Neural progenitor cell (in vitro differentiated cells): ENCODE measurements at places on chromosomes 7 and 10. TPM values are rescaled to one million over a fixed set of nuclear protein-coding genes. Genes with fewer than 3 reads are reported as not detected.

DNA sequence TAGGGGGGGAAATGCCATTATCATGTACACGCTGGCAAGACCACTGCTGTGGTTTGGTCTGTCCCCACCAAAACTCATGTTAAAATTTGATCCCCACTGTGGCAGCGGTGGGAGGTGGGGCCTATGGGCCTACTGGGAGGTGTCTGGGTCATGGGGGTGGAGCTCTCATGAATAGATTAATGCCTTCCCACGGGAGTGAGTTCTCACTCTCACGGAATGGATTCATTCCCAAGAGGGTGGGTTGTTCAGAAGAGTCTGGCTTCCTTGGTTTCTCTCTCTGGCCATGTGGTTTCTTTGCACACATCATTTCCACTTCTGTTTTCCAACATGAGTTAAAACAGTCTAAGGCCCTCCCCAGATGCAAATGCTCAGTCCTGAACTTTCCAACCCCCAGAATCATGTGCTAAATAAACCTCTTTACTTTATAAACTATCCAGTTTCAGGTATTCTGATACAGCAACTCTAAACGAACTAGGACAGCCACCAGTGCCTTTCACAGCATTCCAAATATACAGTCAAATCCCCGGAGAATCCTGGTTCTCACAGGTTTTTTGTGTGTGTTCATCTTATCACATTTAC is 44.3 kb downstream of the SMURF1 start:
- H3K36me3 ChIP-seq: no peaks in the 10 kb centered on the region
- no peak overlapping the region for H3K27ac ChIP-seq
- H3K27me3 ChIP-seq: no peaks in the 10 kb centered on the region
- no peak for DNase-seq
- no peak overlapping the region for H3K4me3 ChIP-seq

GRCh38 chr7:3591944-3592343 is 290.9 kb downstream of the SDK1 start:
- H3K4me1 ChIP-seq: peaks cover 28% of the 10 kb centered on the region
- H3K4me3 ChIP-seq: no peak overlapping the region
- no peaks in the 10 kb centered on the region for H3K36me3 ChIP-seq
- DNase-seq: peak; percentile 40

Gene VKORC1L1
- total RNA-seq: 14.2 and 16.0 TPM in 2 replicates

DNA sequence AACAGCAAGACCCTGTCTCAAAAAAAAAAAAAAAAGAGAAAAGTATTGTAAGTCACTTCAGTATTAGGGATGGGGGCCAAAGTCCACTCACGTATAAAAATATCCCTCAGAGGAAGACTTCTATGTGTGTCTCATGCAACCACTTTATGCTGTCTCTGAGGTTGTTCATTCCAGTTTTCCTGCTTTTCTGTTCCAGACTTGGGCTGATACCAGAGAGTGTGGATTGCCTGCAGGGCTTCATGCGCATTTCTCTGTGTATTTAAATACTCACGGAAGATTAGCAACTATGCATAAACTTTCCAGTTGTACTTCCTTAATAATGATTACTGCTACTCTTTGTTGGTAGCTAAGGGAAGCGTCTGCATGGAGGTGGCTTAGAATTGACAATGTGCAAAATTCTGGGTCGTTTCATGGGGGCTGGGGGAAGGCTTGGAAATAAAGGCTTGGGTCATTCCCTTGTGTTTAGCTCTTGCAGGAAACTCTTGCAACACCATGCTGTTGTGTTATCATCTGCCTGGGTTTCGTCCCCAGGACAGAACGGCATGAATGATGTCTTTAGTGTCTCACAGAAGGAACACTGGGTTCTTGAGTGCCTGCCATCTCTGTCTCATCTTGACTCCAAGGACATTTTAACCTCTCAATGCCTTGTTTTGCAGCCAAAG is 54.1 kb downstream of the KIAA1217 start:
- no peaks in the 10 kb centered on the region for H3K36me3 ChIP-seq
- no peak overlapping the region for H3K4me3 ChIP-seq
- H3K27me3 ChIP-seq: no peaks in the 10 kb centered on the region
- no peak for DNase-seq
- H3K27ac ChIP-seq: no peak overlapping the region

Gene ACHE
- 0.90 TPM in 1 of 2 replicates, not detected in the other for total RNA-seq

DNA sequence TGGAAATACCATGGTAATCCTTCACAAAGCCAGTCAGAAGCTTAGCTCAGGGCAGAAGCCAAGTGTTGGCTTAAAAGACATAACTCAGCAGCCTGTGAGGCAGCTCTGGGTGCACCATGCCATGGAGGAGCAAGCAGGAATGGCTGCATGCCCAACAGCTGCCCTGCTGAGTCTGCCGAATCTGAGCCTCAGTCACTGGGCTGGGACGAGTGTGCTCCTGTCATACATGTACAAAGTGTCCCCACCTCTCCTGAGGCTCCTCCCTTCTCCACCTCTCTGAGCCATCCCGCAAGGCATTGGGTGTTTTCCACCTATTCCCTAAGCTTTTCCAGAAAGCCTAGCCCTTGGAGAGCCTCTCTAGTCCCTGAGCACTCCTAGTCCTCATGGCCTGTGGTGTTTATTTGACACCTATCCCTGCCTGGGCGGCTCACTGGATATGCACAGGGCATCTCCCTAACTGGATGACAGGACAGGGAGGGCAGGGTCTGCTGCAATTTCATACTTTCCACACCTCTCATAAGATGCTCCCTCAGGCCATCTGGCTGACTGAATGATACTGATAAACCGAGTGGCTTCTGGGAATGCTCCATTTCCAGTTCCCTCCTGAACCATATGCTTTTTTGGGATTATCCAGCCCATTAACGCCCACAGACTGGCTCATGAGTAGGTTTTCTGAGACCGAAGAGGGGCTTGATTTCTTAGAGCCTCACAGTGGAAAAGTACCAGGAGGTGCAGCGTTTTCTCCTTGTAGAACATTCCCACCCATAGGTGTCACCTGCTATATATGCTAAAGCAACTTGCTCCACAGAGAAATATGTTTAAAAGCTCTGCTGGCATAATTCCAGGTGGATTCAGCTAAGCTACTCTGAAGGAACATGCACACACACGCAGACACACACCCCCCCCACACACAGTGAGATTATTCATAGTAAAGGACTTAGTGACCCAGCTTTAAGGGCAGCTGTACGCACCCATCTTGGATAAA is 199.3 kb downstream of the SNX10 start:
- H3K27me3 ChIP-seq: no peaks in the 10 kb centered on the region
- peaks cover 13% of the 10 kb centered on the region for H3K4me1 ChIP-seq
- DNase-seq: peak; percentile 9
- no peak overlapping the region for H3K27ac ChIP-seq
- no peak overlapping the region for H3K4me3 ChIP-seq

Gene SPDYE11
- total RNA-seq: not detected in 2 replicates

GRCh38 chr7:77537136-77537777 is at the start of gene PTPN12:
Gene PTPN12, plus strand, starts transcription at chr7:77537295. Its CDS starts 252 bp downstream, at chr7:77537547.
- H3K27ac ChIP-seq: peak within 1 kb of the TSS; percentile 96
- peaks cover 7% of the 10 kb centered on the region for H3K4me1 ChIP-seq
- H3K27me3 ChIP-seq: no peaks in the 10 kb centered on the region

GRCh38 chr10:78053211-78053868 is 19.7 kb downstream of the RPS24 start:
- H3K36me3 ChIP-seq: no peaks in the 10 kb centered on the region
- H3K4me3 ChIP-seq: no peak overlapping the region
- no peak for DNase-seq
- H3K27me3 ChIP-seq: no peaks in the 10 kb centered on the region
- H3K4me1 ChIP-seq: no peaks in the 10 kb centered on the region

Gene NUTM2E
- 0.07 and 0.09 TPM in 2 replicates for total RNA-seq

GRCh38 chr7:79420464-79420863 is 33.0 kb downstream of the MAGI2 start:
- no peaks in the 10 kb centered on the region for H3K27me3 ChIP-seq
- H3K4me3 ChIP-seq: no peak overlapping the region
- no peaks in the 10 kb centered on the region for H3K36me3 ChIP-seq
- H3K4me1 ChIP-seq: no peaks in the 10 kb centered on the region
- DNase-seq: no peak
- no peak overlapping the region for H3K27ac ChIP-seq

DNA sequence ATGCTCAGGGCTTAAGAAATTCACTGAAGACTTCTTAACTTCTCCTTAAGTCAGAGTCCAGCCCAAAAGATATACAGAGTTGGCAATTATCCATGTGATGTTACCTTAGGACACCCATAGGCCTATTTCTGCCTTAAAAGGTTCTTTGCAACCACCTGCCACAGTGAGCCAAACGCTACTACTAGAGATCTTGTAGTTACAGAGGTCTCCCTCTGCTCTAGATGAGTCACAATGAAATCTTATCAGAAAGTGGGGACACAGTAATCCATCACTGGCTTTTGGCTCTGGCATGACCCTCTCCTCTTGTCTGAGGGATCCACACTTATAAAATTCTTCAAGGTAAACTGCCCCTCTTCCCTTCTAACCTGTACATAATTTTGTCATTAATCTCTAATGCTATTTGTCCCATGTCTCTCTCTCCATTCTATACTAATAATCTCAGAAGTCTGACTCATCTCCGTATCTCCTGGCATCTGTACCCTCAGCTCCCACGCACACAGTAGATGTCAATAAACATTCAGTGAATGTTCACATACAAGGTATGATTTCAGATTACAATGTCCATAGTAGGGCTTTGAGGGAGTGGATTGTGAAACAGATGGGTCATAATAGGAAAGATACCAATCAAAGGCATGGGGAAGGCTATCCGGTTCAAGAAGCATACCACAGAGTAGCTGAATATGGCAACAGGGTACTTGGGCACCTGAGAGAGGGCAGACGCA is 112.1 kb downstream of the SGMS1 start:
- DNase-seq: no peak
- peaks cover 35% of the 10 kb centered on the region for H3K4me1 ChIP-seq
- no peaks in the 10 kb centered on the region for H3K36me3 ChIP-seq
- H3K4me3 ChIP-seq: no peak overlapping the region

- no peak overlapping the region for H3K4me3 ChIP-seq
- H3K27me3 ChIP-seq: no peaks in the 10 kb centered on the region
- no peaks in the 10 kb centered on the region for H3K36me3 ChIP-seq
- no peaks in the 10 kb centered on the region for H3K4me1 ChIP-seq
- DNase-seq: no peak
Measured at GRCh38 chr10:58438340-58438871, 53.2 kb downstream of the TFAM start.

DNA sequence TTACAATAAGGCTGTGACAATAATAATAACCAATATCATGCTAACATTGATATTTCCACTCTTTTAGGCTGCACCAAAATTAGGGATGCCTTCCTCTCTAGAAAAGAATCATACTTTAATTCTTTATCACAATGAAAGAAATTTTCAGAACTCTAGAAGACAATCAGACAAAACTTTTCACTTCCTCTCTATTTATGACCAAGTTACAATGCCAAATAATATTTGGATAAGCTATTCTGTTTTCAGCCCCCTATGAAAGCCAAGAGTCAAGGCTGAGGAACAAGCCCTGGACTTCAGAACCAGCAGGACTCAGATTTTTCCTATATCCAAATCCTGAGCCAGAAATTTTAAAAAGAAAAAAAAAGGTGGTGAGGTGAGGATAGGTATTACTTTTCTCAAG is 4.6 kb downstream of the HYCC1 start:
- H3K27me3 ChIP-seq: no peaks in the 10 kb centered on the region
- no peaks in the 10 kb centered on the region for H3K36me3 ChIP-seq
- H3K27ac ChIP-seq: no peak overlapping the region
- no peak overlapping the region for H3K4me3 ChIP-seq

- H3K4me3 ChIP-seq: no peak overlapping the region
- peaks cover 33% of the 10 kb centered on the region for H3K36me3 ChIP-seq
- no peaks in the 10 kb centered on the region for H3K4me1 ChIP-seq
- no peak for DNase-seq
- H3K27ac ChIP-seq: no peak overlapping the region
Measured at GRCh38 chr10:99742701-99743100, 10.7 kb downstream of the CUTC start.

GRCh38 chr10:86775870-86776180 is 19.4 kb downstream of the BMPR1A start:
- no peak for DNase-seq
- no peaks in the 10 kb centered on the region for H3K36me3 ChIP-seq
- no peak overlapping the region for H3K4me3 ChIP-seq
- no peak overlapping the region for H3K27ac ChIP-seq
- H3K4me1 ChIP-seq: peaks cover 26% of the 10 kb centered on the region

GRCh38 chr10:106548832-106549231 is 615.7 kb downstream of the SORCS1 start:
- H3K4me1 ChIP-seq: no peaks in the 10 kb centered on the region
- no peaks in the 10 kb centered on the region for H3K27me3 ChIP-seq
- DNase-seq: no peak
- no peak overlapping the region for H3K4me3 ChIP-seq

DNA sequence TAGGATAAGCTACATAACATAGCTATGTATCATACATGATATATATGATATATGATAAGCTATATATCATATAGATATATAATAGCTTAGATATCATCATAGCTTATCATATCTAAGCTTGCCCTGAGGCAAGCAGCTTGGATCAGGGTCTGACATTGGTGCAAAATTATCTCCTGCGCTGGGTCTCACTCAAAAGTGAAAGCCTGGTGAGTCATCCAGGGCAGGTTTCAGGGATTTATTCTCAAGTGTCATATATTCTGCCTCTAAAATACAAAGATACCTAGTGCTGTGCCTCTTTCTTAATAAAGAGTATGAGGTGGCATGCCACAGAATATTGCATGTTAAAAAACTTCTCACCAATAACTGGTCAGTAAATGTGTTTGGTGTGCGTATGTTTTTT is 105.9 kb downstream of the CDC14C start:
- no peaks in the 10 kb centered on the region for H3K27me3 ChIP-seq
- no peaks in the 10 kb centered on the region for H3K4me1 ChIP-seq
- no peaks in the 10 kb centered on the region for H3K36me3 ChIP-seq
- no peak overlapping the region for H3K4me3 ChIP-seq
- H3K27ac ChIP-seq: no peak overlapping the region

Gene NRAP
- not detected in 2 replicates for total RNA-seq

Gene ADAM12
- 7.4 and 8.0 TPM in 2 replicates for total RNA-seq

DNA sequence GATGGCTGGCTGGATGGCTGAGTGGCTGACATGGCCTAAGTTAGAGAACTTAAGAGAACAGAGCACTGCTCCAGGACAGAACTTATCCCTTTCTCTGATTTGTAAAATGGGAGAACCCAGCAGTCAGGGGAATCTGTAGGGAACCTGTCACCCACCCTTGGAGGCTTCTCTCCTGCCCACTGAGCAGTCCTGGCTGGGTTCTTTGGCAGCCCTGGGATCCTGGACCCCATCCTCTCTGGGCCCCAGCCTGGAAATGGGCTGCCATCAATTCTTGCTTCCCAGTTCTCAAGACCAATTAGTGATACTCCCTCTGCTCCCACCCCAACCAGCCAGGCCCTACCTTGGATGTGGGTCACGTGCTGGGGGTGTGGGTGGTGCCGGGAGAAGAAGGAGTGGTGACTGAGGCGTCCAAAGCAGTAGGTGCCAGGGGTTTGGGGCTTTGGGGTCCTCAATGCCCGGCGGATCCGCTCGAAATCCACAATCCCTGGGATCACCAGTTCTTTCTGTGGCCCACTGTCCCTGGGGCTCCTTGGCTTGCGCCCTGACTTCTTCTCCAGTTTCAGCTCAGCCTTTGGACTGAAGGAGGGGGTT is 3.6 kb downstream of the TBATA start:
- H3K36me3 ChIP-seq: no peaks in the 10 kb centered on the region
- no peak for DNase-seq
- H3K4me3 ChIP-seq: no peak overlapping the region
- no peaks in the 10 kb centered on the region for H3K4me1 ChIP-seq

- no peaks in the 10 kb centered on the region for H3K36me3 ChIP-seq
- H3K4me1 ChIP-seq: no peaks in the 10 kb centered on the region
- H3K27me3 ChIP-seq: no peaks in the 10 kb centered on the region
- no peak for DNase-seq
- no peak overlapping the region for H3K27ac ChIP-seq
Measured at GRCh38 chr7:111113263-111114017, 22.5 kb downstream of the LRRN3 start.

Gene KAZALD1
- 0.77 and 1.8 TPM in 2 replicates for total RNA-seq

Gene GOLGA7B
- total RNA-seq: 0.09 TPM in 1 of 2 replicates, not detected in the other

- H3K4me1 ChIP-seq: no peaks in the 10 kb centered on the region
- no peaks in the 10 kb centered on the region for H3K27me3 ChIP-seq
- peaks cover 3% of the 10 kb centered on the region for H3K36me3 ChIP-seq
- DNase-seq: no peak
- no peak overlapping the region for H3K27ac ChIP-seq
Measured at GRCh38 chr10:114855776-114856543, 34.4 kb downstream of the FHIP2A start.
